HS-5 (cell line): ENCODE measurements at places on chromosomes 3 and 15.
A peak's percentile ranks its signal among the peaks of the same experiment; 100 is the strongest.

GRCh38 chr3:100316641-100317069, 17.9 kb upstream of the NIT2 start:
- peak; percentile 42 for DNase-seq

DNA sequence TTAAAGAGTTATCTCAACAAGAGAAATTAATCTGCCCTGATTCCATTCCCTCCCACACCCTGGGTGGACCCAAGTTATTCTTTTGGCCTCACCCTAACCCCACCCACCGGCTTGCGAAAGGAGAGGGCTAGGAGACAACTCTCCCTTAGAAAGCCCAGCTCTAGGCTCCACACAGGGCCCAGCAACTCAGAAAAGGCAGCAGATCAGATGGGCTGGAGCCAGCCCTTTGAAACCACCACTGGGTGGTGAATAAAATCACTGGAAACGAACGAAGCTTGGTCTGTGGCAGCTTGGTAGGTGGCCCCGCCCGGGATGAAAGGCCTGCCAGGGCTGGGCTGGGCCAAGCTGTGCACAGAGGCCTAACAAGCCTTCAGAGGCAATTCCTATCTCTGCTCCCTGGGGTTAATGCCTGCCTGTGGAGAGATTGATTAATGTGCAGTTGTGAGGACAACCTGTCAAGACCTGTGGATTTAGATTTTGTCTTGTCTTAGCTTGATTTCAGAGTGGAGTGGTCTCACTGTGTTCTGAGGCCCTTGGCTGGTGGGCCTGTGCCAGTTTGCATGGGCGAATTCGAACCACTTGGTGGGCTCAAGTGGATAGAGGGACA, 38.8 kb downstream of the BHLHE40 start:
- no peak for DNase-seq

DNA sequence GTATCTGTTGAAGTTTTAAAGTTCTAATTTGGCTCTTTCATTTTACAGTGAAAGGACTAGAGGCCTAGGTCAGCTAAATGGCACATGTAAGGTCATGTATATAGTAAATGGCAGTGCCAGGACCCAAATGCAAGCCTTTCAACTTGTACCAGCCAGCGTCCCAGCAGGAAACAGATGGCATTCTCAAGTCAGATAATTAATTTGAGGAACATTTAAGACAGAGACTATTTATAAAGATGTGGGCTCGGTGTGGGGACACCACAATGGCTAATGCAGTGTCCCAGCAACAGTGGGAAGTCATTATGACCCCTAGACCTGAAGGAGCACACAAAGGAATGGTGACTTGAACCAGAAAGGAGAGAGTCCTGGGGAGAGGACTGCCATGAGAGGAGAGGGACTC, 6.1 kb downstream of the MINDY4B start:
- no peak for DNase-seq

DNA sequence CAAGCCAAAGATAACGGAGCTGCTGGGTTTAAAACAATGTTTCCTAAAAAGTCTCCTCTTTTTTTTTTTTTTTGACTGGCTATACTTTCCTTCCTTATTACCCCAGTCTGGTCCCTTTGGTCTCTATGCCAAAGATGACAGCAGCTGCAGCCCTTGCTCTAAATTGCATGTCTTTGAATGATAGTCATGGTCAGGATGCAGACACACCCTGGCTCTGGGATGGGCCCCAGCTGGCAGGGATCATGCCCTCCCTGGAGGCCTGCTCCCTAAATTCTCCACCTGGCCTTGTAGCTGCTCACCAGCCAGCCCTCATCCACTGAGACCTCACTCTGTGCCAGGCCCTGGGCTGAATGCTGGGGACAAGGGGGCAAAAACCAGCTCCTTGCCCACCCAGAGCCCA, 95.8 kb downstream of the MESD start:
- DNase-seq: peak; percentile 19

- no peak for DNase-seq
Observed at GRCh38 chr3:50481992-50482391, 21.4 kb downstream of the CACNA2D2 start.

GRCh38 chr15:45185903-45186770, 1.6 kb downstream of the SHF start:
- no peak for DNase-seq

DNA sequence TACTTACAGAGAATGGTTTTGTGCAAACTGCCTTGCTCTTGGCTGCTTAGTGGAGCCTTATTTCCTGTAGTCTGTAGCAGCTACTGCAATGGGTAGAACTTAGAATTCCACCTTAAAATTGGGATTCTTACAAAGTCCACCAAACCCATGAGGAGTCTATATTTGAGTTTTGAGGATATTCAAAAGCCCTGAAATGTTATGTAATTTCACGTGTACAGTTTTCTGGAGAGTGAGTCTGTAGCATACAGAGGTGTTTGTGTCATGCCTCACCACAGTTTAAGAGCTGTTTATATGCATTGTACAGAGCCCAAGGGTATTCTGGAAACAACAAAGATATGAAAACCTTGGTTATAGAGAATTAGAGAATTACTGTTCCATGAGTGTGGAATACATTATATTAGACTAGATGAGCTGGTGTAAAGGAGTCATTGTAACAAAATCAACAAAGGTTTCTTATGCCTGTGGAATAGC, 114.4 kb downstream of the MBNL1 start:
- DNase-seq: no peak

- no peak for DNase-seq
Observed at GRCh38 chr3:111967068-111967467, 11.8 kb upstream of the ABHD10 start.

GRCh38 chr3:56468184-56469106, at the start of gene ERC2:
Gene ERC2 (minus strand): TSS chr3:56468467.
- no peak for DNase-seq

GRCh38 chr3:179149406-179149867, 1.3 kb downstream of the PIK3CA start:
- DNase-seq: no peak

DNA sequence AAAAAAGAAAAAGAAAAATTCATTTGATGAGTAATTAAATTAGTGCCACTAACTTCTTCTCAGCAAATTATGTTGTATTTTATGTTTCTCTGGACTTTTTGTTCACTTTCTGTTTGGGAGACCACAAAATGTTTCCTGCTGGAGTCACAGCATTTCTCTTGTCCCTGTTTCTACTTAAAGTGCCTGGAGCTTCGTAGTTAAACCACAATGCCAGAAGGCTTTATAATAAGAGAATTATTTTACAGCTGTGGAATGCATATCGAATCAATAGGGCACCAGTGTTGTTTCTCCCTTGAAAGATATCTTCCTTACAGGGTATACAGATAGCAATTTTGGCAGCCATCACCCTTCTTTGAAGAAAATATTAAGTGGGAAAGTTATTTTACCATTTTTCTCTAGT, 3.2 kb downstream of the DTWD1 start:
- no peak for DNase-seq

DNA sequence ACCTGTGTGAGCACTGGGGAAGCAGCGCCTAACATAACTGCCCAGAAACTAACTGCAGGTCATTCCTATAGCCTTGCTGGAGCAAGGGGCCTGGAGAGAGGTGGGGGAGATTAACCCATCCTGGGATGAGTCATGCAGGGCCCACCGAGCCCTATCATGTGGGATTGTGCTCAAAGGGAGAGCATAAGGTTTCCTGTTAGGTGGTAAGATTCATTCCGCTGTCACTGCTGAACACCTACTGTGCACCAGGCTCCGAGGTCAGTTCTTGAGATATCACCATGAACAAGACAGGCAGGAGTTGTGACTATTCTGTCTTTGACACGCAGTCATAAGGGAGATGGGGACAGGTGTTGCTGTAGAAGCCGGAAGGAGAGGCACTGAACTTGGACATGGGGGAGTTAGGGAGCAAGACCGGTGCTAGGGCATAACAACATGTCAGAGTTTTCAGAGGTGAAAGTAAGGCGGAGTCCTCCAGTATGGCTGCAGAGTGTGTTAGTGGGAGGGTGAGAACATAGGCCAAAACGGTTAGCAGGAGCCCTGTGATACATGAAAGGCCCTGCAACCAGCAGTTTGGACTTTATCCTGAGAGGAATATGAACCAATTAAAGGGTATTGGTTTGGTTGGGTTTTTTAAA, 2.4 kb downstream of the SLC25A38 start:
- no peak for DNase-seq

- DNase-seq: peak; percentile 68
Observed at GRCh38 chr3:123818921-123819429, 65.2 kb downstream of the MYLK start.

GRCh38 chr15:60964527-60964926, 264.6 kb downstream of the RORA start:
- DNase-seq: no peak

DNA sequence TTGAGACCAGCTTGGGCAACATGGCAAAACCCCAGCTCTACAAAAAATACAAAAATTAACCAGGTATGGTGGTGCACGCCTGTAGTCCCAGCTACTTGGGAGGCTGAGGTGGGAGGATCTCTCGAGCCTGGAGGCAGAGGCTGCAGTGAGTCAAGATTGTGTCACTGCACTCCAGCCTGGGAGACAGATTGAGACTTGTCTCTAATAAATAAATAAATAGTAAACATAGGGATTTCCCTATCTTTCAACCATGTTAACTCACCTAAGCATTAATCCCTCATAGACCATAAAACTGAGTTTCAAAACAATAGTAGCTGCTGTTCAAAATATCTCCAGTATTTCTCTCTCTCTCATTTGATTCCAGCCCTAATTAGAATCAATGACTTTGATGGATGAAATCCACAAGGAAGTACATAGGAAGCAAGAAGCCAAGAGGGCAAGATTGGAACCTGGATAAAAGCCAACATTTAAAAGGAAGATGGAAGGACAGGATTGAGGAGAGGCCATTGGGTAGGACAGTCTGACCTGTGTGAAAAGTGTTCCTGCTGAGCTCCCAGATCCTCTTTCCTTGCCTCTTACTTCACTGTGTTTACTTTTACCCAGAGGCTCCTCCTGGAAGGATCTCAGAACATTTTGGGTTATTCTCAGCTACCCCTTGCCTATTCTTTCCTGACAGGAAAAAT, 12.4 kb upstream of the TTBK2 start:
- no peak for DNase-seq

GRCh38 chr3:182793663-182794454, 555 bp downstream of the ATP11B start:
- no peak for DNase-seq

- DNase-seq: no peak
Observed at GRCh38 chr3:104556372-104557078, 810.2 kb upstream of the ALCAM start.

- DNase-seq: no peak
Observed at GRCh38 chr3:111968319-111969054, 10.3 kb upstream of the ABHD10 start.

DNA sequence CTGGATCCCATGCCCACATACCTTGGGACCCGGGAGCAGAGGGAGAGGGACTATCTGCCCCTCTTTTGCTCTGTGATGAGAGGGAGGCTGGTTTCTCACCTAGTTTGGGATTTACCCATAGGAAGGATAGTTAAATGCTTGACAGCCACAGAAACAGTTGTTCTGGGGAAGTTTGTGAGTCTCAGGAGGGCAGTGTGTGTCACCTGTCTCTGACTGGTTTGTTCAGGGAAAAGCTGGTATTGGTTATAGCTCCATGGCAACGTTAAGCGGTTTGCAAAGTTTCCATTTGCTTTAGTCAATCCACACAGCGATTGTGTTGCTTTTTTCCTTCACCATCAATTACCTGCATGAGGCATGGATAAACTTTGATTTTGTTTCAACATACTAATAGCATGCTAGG, 3.7 kb upstream of the TMED3 start:
- DNase-seq: no peak

DNA sequence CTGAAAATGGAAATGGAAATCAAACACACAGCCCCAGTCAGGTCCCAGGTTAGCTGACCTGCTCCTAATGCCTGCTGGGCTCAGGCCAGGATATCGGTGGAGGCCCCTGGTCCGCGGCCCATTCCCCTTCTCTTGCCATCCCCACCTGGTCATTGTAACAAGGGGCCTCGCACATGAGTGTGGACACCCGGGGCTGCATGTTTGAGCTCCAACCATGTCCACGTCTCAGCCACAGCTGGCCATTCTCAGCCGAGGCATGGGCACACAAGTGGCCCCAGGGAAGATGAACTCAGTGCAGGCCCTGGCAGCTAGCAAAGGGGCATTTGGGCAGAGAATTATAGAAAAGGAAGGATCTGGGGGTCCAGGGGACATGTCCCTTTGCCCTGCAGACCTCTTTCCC, 41.7 kb downstream of the FAM174B start:
- no peak for DNase-seq

GRCh38 chr3:5115506-5116162, 6.5 kb upstream of the ARL8B start:
- no peak for DNase-seq
